ENCODE measurements at places on chromosomes 5 and 9. TPM values are rescaled to one million over a fixed set of nuclear protein-coding genes. Genes with fewer than 3 reads are reported as not detected.

- H3K27ac ChIP-seq, result no peak overlapping the region
- H3K4me1 ChIP-seq, result no peaks in the 10 kb centered on the region
- no peaks in the 10 kb centered on the region for H3K36me3 ChIP-seq
- DNase-seq, result no peak
These were observed 103.3 kb downstream of the SYK start for GRCh38 chr9:90904706-90905478.

DNA sequence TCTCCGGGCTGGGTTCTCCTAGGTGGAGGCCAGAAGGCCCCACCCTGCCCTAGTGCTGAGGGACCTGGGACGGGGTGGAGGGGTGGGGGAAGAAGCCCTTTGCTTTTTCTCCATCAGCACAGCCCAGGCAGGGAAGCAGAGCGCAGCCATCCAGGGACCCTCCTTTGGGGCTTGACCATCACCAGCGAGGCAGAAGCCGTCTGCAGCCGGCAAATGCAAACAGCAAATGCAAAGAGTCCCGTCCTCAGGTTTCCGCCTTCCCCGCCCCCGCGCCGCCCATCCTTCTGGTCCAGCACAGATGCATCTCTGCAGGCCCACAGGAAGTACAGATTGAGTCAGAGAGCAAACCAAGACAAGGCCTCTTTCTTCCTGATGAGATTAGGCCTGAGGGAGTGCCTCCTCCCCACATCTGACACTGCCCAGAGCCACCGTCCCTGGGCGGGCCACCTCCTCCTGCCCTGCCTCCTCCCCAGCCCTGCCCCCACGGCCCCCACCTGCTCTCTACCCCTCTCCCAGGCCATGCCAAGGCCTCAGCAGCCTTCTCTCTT is 23.4 kb downstream of the CORO2A start:
- peaks cover 2% of the 10 kb centered on the region for H3K27me3 ChIP-seq
- H3K4me1 ChIP-seq, result peaks cover 13% of the 10 kb centered on the region
- H3K4me3 ChIP-seq, result no peak overlapping the region
- peak overlapping the region; percentile 27 for H3K27ac ChIP-seq
- no peak for DNase-seq
- H3K36me3 ChIP-seq, result no peaks in the 10 kb centered on the region

DNA sequence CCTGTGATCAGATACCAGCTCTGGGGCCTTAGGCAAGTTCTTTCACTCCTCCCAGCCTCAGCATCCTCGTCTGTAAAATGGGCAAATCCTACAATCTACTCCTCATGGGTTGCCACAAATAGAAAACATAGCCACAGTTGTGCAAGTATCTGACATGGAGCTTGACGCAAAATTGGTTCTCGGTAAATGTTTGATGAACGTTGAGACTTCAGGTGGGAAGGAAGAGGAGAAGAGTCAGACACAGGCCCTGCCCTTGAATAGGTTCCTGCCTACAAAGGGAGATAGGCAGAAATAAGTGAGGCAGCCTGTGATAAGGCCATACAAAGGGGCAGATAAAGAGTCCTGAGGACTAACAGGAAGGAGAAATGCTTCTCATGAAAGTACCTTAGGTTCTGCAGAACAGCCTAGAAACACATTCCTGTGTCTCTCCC is 26.1 kb upstream of the CPEB4 start:
- H3K27me3 ChIP-seq, result peaks cover 6% of the 10 kb centered on the region
- no peak overlapping the region for H3K27ac ChIP-seq
- no peaks in the 10 kb centered on the region for H3K36me3 ChIP-seq
- no peak overlapping the region for H3K4me3 ChIP-seq
- DNase-seq, result no peak

DNA sequence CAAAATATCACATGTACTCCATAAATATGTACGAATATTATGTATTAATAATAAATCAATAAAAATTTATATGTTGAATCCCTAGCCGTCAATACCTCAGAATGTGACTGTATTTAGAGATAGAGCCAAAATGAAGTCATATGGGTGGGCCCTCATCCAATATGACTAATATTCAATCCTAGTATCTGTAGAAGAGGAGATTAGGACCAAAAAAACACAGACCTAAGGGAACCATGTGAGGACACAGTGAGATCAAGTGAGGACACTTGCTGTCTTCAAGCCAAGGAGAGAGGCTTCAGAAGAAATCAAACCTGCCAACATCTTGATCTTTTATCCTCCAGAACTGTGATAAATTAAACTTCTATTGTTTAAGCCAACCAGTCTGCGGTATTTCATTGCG is 3.7 kb upstream of the AMACR start:
- peaks cover 34% of the 10 kb centered on the region for H3K4me1 ChIP-seq
- H3K36me3 ChIP-seq, result peaks cover 4% of the 10 kb centered on the region
- H3K27me3 ChIP-seq, result no peaks in the 10 kb centered on the region
- no peak overlapping the region for H3K4me3 ChIP-seq

DNA sequence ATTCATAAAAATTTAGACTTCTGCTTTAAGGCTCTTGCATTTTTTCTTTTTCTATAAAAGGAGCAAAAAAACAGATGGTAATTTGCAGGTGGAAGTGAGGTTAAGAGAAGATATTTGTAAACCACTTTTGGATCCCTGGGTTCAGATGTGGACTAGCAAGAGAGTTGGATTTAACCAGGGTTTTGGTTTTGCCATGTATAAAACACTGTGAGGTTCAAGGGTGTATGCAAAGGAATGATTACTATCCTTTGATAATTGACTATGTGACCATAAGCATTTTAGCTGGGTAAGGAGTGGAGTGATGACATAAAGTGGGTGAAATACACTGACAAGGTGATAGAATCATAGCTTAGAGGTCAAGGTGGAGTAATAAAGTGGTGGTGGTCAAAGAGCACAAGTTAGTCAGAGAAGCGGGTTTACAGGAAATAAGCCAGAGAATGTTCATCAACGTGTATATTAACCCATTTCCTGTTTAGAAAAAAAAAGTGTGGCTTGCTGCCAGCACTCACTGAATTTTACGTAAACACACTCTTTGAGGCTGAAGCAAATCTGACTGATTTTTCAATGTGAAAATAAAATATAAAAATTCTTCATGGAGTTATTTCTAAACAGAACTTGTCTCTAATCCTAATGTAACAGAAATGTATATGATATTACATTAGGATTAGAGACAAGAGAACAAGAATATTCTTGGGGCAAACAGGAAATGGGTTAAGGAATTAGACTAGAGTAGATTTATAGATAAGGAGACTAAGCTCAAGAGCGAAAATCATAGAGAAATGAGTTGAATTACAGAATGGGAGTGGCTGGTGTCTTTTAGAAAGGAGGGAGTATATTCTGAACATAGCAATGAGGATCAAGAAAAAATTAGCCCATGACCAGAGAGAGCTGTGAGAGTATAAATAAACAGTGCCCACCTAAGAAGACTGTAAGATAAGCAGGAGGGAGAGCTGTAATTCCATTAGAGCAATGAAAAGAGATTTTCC is 74.5 kb downstream of the CDKN2A start:
- peaks cover 34% of the 10 kb centered on the region for H3K4me1 ChIP-seq
- no peaks in the 10 kb centered on the region for H3K27me3 ChIP-seq

DNA sequence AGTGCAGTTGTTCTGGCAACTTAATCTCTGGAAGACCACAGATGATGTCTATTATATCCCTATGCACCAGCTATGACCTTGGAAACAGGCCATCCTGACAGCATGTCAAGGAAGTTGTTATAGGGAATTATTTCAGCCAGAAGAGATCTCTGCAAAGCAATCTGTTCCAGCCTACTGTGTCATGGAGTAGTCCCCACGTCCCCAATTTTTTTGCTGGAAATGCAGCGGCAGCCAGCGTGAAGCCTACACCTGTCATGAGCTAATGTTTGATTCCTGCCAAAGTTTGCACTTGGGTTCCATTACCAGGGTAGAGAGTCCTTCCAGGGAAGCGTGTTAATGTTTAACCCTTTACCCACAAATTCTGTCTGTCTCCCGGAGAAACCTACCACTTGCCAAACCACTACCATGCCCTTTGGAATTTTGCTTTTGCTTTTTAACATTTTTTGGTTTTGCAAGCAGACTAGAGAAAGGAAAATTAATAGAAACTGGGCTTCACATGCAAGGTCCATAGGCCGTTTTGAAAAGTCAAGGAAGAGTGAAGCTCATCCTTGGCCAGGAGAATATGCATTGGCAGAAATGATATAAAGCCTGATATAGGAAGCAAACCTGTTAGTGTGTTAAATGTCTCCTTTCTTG is 174.9 kb upstream of the SPRY4 start:
- H3K36me3 ChIP-seq, result no peaks in the 10 kb centered on the region
- H3K27ac ChIP-seq, result no peak overlapping the region
- no peaks in the 10 kb centered on the region for H3K27me3 ChIP-seq
- no peak for DNase-seq

DNA sequence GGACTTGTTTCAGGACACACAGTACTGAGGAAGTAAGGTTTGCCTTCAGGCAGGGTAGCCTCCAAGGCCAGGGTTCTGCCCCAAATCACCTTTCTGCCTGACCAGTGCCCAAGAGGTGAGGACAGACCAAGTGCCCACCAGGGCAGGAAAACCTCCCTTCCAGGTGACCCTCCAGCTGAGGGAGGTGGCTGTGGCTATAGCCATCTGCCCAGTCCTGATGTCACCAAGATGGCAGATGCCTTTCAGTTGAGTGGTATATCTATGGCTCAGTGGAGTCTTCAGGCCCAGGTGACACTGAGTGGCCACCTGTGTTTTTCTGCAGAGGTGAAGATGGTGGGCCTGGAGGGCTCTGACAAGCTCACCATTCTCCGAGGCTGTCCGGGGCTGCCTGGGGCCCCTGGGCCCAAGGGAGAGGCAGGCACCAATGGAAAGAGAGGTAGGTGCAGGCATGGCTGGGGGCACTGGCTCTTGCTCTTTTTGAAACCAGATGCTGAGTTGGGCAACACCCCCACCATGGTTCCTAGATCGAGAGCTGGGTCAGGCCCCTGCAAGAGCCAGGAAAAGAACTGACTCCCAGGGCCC is 1.7 kb downstream of the FCN2 start:
- DNase-seq, result no peak
- no peaks in the 10 kb centered on the region for H3K4me1 ChIP-seq
- no peak overlapping the region for H3K4me3 ChIP-seq
- peaks cover 2% of the 10 kb centered on the region for H3K27me3 ChIP-seq
- H3K36me3 ChIP-seq, result no peaks in the 10 kb centered on the region

DNA sequence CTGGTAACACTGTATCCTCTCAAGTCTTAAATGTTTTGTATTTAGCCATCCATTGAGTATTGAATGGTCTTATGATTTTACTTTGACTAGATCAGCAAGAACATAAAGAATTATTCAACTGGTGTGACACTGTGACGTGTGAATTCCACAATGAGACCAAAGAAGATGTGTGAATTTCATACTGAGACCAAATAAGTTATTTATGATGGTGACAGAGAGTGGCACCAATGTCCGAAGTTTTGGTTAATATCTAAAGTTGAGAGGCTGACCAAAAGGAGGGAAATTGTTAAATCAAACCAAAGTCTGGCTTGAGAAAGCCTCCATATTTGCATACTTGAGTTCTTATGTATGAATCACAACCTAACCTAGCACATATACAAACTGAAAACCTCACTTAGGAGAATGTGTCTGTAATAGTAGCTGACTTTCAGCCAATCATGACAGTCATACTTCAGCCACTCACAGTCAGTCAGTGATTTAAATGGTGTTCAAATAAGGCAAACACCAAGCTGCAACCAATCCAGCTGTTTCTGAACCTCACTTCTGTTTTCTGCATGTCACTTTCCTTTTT is 31.5 kb upstream of the FAM170A start:
- no peak overlapping the region for H3K4me3 ChIP-seq
- no peak for DNase-seq
- H3K27me3 ChIP-seq, result no peaks in the 10 kb centered on the region
- H3K4me1 ChIP-seq, result no peaks in the 10 kb centered on the region

DNA sequence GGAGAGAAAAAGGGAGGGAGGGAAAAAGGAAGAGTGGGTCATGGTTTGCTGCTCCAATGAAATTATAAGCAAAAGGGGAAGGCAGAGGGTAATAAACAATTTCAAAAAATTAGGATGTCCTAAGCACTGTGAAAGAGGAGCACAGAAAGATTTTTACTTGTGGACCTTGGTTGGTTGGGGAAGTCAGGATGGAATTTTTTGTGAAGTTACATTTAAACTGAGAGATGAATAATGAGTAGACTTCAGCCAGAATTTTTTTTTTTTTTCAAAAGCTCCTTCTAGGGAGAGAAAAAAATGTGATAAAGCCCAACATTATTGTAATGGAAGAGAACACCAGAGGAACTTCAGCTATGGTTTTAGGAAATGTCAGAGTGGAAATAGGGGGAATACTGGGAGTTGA is 515.9 kb upstream of the PAPPA start:
- no peak for DNase-seq
- H3K36me3 ChIP-seq, result no peaks in the 10 kb centered on the region
- no peaks in the 10 kb centered on the region for H3K27me3 ChIP-seq
- no peak overlapping the region for H3K27ac ChIP-seq

DNA sequence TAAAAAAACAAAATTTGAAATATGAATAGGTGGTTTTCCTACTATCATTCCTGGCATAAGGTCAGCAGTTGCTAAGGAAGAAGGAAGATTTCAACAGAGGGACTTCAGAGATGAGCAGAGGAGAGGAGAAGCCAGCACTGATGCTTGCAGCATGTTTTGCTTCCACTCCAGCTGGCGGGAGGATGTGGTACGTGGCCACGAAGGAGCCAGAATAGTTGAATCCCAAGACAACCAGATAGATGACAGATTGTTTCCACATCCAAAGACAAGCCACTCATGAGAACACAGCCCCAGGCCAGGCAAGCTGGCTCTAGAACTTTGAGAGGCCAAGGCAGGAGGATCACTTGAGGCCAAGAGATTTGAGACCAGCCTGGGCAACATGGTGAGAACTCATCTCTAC is 15.1 kb downstream of the TIMD4 start:
- DNase-seq, result peak; percentile 46
- peaks cover 38% of the 10 kb centered on the region for H3K36me3 ChIP-seq
- H3K4me1 ChIP-seq, result peaks cover 52% of the 10 kb centered on the region
- H3K27me3 ChIP-seq, result no peaks in the 10 kb centered on the region
- H3K4me3 ChIP-seq, result peak overlapping the region; percentile 59
- H3K27ac ChIP-seq, result peak overlapping the region; percentile 87

DNA sequence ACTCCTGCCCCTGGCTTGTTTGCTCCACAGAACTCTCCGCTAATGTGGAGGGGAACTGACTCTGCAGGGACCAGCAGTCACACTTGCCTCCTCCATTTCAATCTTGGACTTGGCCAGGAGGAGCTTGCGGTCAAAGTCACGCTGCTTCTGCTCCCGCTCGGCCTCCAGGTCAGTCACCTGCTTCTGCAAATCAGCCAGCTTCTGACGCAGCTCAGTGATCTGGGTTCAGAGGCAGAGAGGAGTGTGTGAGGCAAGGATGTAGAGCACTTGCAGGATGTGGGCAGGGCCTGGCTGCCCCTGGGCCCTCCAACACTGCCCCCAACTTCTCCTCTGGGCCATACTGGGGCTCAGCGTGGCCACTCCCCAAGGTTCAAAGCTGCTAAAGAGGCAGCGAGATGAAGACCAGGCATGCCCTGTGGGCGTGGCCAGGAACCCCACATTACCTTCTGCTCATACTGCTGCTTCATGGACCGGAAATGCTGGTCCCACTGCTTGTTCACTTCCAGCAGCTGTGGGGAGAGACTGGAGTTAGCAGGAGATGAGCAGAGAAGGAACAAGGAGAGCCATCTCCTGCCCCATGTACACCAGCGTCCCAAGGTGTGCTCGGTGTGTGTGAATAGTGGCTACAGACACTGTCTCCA is 22.2 kb downstream of the GPX3 start:
- peaks cover 8% of the 10 kb centered on the region for H3K4me1 ChIP-seq
- H3K27ac ChIP-seq, result no peak overlapping the region
- H3K4me3 ChIP-seq, result no peak overlapping the region

GRCh38 chr9:35923927-35924763 is 14.9 kb downstream of the SPAAR start:
- H3K4me1 ChIP-seq, result peaks cover 12% of the 10 kb centered on the region
- H3K27ac ChIP-seq, result no peak overlapping the region
- DNase-seq, result no peak
- H3K4me3 ChIP-seq, result no peak overlapping the region
- no peaks in the 10 kb centered on the region for H3K36me3 ChIP-seq

Gene FAM221B
- total RNA-seq, result not detected

Gene CTXN3
- not detected for total RNA-seq

Gene GFPT2
- 1.1 TPM for total RNA-seq

Measured in activated T-helper 1 cell treated with anti-CD3 and anti-CD28 coated beads, Interleukin-12 subunit alpha, Interleukin-12 subunit beta, Interleukin-2, Interleukin-4 antibody, amounts not matched to agents 30 ng/mL and 10 ng/mL and 1 ng/mL, durations not matched to agents 14 hours and 24 hours and 36 hours (primary cell).